ENCODE measurements at places on chromosomes 2 and 18.

DNA sequence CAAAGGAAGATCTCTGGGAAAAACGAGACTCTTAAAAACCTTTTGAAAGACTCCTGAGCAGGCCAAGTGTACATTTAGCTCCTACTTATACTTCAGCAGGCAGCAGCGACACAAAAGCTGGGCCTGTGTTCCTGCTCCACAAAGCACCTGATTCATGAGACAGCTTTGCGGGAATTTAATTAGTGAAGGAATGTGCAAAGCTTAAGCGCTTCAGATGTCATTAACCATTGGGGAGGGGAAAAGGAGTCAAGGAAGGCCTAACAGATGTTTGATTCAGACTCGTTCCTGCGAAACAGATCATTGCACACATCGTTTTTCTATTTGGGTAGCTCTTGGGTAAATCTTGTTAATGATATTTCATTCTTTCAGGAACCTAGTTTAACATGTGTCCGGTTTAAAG is 125.9 kb downstream of the MAIP1 start:
- DNase-seq = no peak

GRCh38 chr2:6314218-6314960 is 551.3 kb downstream of the CMPK2 start:
- DNase-seq = no peak

DNA sequence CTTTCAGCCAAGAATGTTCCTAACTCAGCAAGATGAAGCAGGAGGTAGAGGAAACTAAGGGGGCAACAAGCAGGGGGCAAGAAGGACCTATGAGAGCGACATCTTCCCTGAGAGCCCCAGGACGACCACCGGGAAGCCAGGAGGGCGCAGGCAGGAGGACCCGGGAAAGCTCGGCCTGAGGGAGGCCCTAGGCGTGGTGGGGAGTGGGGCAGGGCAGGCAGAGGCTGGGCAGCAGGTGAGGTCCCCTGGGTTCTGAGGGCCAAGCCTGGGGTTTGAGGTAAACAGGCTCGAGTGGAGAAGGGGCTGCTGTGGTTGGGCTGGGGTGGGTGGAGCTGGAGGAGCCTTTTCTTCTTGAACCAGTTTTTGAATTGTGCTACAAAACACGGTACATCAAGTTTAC is 1.3 kb upstream of the ALPI start:
- no peak for DNase-seq

- no peak for DNase-seq
These were observed 206.8 kb upstream of the MEIS1 start for GRCh38 chr2:66228128-66228547.

- DNase-seq = no peak
These were observed 327.6 kb downstream of the NCKAP5 start for GRCh38 chr2:133240491-133241223.

DNA sequence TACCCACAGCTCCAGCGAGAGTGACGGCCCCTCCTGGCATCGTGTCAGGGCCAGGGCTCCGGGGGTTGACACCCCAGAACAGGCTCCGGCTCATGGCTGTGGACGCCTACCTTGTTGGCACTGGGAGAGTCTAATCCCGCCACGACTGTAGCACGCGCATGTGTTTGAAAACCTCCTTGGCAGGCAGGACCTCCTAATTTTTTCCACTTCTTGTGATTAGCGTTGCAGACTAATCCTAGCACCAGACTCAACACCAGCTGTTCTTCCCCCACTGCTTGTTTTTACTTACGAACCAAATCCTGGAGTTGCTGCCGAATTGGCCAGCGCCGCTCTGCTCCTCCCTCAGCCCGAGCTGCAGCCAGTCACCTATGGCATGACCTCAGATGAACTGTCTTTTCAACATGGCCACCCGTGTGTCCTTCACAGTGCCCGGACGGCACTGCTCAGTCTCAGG is 110.7 kb downstream of the KLHL29 start:
- no peak for DNase-seq

GRCh38 chr2:117614296-117614695 is 200.2 kb upstream of the DDX18 start:
- no peak for DNase-seq

DNA sequence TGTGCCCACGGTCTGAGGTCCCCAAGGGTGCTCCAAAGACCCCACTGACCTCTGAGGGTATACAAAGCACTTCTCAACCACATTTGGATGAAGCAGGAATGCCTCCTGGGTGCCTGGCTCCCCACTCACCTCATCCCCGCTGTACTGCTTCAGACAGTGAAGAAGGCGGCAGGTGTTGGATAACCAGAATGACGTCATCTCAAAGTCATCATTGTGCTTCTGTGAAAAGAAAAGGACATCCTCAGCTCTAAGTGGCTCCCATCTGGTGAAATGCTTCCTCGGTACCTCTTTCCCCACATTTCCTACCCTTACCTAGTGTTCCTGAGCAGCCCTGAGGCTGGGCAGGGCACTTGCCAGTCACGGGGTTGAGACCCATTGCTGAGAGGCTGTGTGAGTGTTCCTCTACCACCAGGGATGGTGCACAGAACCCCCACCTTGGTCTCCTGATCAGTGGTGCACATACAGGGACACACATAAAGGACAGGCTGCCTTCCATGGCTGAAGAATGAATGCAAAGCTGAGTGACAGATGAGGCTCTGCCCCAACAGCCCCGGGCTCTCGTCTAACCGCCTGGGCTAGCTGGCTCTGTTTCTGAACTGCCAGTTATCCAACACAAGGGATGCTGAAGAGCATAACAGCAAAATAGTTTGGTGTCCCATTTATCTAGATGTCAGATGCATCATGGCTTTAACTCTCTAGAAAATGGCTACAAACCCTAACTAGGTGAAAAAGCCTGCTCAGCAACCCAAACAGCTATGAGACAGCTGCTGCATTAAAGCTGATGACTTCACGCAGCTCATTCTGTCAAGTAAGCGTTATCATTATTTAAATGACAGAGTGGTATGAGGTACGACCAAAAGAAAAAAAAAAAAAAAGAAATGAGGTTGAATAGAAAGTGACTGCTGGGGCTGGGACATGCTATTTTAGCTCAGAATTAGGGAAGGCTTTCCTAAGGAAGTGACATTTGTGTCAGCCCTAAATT is 28.2 kb upstream of the ACAA2 start:
- no peak for DNase-seq

DNA sequence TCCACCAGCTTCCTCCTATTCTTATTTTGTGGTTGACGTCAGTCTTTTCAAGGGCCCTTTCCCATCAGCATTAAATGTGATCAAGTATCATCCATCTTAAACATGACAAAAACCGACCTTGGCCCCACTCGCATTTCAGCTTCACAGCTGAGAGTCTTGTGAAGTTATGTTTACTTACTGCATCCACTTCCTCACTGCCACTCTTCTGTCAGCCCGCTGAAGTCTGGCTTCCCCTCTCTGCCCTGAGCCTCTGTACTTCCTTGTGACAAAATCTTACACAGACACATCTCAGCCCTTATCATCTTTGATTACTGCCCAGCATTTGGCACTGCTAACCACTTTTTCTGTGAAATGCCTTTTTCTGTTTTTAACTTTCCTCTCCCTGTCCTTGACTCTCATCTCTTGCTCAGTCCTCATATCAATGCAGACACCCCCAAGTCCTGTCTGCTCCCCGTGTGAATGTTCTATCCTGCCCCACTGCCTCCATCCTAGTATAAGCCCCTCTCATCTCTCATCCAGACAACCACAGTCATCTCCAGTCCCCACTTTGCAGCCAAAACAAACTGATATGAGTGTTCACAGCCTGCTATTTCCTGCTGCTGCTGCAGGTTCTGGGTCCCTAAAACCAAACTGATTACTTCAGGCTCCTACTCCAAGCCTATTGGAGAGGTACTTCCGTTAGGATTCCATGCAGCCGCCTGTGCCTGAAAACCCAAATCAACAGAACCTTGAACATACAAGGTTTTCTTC is 31.4 kb downstream of the FOSL2 start:
- no peak for DNase-seq

- no peak for DNase-seq
These were observed 97.3 kb upstream of the STK39 start for GRCh38 chr2:168344706-168345105.

GRCh38 chr2:133061874-133062593 is 392.0 kb upstream of the LYPD1 start:
- DNase-seq = no peak

GRCh38 chr2:152564754-152565551 is 152.3 kb downstream of the PRPF40A start:
- no peak for DNase-seq

DNA sequence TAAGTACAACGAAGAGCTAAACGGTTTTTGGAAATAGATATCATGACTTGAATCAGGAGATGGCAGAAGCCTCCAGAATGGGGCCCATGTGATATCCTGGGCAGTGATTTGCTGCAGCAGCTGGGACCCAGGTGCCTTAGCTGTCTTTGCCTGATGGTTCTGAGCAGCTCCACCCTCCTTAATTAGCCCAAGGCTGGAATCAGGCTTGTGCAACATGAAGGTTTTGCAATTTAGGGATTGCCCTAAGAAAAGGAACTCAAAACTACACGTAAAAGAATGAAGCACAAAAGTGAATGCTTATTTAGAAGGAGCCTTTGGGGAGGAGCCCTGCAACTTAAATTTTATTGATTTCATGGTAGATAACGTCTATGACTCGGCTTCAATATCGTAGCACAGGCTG is 17.3 kb upstream of the CNDP2 start:
- no peak for DNase-seq

All from stimulated activated CD8-positive, alpha-beta memory T cell treated with anti-CD3 and anti-CD28 coated beads, Interleukin-7, amount 100 ng/mL, for 1 hour (primary cell).